GM12891 (cell line): ENCODE measurements at places on chromosomes 6 and 20.

DNA sequence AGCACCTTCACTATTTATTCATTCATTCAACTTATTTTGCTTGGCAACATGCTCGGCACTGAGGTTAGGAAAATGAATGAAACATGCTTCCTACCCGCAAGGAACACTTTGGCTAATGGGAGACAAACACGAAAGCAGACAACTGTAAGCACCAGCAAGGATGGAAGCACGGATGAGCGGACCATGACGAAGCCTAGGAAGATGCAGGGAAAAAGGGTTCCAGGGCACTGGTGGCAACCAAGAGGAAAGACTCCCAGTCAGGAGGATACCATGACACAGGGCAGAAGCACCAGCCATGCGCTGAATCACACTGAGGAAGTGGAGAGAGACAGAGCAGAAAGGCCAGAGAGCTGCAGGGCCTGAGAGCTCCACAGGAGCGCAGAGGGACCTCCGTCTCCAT, 9.8 kb downstream of the PDE10A start:
- no peak for DNase-seq

- no peak for DNase-seq
These were observed 274.1 kb upstream of the CITED2 start for GRCh38 chr6:139648430-139649000.

DNA sequence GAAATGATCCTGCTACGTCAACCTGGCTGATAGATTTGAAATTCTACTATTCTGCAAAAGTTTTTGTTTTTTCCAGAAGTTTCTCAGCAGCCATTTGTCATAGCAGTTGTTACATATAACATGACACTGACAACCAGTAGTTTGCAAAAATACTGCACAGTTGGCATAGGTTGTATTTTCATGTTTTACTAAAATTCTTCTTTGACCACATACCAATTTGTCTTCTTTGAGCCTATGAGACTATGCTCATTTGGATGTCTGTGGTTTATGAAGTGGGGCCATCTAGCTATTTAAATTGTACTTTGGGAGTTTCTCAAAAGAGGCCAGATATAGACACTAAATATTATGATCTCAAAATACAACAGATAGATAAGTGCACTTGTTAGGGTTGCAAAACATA, 104.9 kb upstream of the PREP start:
- no peak for DNase-seq

DNA sequence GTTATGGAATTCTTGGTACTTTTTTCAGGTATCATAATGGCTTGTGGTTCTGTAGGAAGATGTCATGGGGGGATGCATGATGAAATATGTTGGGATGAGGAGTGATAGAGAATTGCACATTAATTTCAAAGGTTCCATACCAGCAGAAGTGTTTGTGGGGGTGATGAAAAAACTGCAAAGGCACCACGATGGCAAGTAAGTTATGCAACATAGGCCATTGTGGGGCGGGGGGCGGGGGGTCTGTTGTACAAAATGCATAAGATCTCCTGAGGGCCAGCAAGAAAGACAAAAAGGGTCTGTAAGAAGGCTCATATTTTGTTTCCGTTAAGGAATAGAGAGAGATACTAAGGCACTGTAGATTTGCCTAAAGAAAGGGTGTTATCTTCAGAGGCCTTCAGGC, 26.2 kb downstream of the PLEKHG1 start:
- DNase-seq, result no peak

DNA sequence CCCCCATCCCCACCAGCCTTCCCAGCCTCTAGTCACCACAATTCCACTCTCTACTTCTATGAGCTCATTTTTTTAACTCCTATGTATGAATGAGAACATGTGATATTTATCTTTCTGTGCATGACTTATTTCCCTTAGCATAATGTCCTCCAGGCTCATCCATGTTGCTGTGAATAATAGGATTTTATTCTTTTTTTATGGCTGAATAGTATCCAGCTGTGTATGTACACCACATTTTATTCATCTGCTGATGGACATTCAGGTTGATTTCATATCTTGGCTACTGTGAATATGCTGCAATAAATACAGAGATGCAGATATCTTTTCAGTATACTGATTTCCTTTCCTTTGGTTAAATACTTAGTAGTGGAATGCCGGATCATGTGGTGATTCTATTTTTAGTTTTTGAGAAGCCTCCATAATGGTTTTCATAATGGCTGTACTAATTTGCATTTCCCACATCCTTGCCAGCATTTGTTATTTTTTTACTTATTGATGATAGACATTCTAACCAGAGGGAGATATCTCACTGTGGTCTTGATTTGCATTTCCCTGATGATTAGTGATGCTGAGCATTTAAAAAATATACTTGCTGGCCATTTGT, 194.9 kb downstream of the PACRG start:
- DNase-seq, result no peak

GRCh38 chr20:4725263-4725550, 3.5 kb downstream of the PRND start:
- DNase-seq, result no peak

DNA sequence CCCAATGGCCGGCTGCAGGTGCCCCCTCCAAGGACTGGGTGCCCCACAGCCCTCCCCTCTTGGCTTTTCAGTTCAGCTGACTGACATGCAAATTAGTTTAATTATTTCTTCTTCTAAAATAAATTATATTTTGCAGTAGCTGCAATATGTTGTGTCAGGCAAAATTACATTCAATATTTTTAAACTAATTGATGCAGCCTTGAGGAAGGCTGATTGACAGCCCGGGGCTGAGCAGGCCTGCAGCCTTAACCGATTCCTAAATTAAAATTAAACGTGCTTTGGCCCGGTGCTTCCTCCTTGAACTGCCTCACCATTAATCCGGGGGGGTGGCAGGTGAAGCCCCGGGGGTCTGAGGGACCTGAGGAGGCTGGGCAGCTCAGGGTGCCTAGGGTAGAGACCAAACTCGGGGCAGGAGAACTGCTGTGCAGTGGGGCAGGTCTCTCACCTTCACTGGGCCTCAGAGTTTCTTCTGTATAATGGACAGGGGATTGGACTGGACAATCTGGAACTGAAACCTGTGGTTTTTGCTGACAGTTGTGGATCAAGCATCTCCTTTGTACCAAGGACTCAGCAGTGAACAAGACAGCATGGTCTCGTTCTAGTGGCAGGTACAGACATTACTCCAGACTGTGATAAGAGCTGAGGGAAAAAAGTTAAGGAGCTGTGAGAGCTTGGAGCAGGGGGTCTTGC, 72.5 kb downstream of the CD40 start:
- no peak for DNase-seq

- no peak for DNase-seq
These were observed 10.8 kb upstream of the LATS1 start for GRCh38 chr6:149728499-149729234.

DNA sequence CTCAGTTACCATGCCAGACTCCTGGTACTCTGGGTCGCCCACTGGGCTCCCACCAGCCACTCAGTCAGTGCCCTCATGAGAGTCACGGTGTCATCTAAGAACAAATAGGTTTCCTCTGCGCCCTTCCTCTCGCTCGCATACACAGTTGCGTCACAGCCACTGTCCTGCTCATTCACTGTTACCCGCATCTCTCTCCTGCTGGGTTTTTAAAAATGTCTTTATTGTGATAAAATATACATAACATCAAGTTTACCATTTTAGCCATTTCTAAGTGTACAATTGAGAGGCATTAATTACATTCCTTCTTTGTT, 4.0 kb downstream of the TEAD3 start:
- DNase-seq, result no peak

- DNase-seq, result peak; percentile 14
These were observed 85.3 kb upstream of the SCP2D1 start for GRCh38 chr20:18728165-18728869.

GRCh38 chr6:128403618-128404444, 116.6 kb downstream of the PTPRK start:
- DNase-seq, result no peak

- no peak for DNase-seq
These were observed 96.0 kb downstream of the CARMIL1 start for GRCh38 chr6:25375125-25375524.

GRCh38 chr6:41846666-41847237, 48.4 kb downstream of the USP49 start:
- peak; percentile 20 for DNase-seq

GRCh38 chr6:82506526-82506925, 142.9 kb downstream of the TPBG start:
- DNase-seq, result no peak

DNA sequence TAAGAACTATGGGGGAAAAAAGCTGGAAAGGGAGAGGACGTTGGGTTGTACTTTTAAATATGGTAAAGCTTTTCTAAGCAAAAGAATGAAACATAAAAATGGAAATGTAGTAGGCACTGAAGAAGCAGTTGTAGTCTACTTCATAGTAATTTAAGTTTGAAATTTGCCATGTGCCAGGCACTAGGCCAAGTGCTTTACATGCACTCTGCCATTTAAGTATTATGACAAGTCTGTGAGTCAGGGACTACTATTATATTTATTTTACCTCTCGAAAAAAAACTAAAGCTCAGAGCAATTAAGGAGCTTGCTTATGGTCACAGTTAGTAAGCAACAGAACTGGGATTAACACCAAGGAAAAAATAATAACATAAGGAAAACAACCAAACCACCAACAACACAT, 257.8 kb downstream of the GMDS start:
- no peak for DNase-seq

GRCh38 chr6:39188098-39188450, 41.2 kb downstream of the KCNK5 start:
- no peak for DNase-seq

- peak; percentile 19 for DNase-seq
These were observed 77.7 kb upstream of the OLIG3 start for GRCh38 chr6:137571854-137572253.

- no peak for DNase-seq
These were observed 1.6 kb upstream of the CD93 start for GRCh38 chr20:23087587-23088251.

DNA sequence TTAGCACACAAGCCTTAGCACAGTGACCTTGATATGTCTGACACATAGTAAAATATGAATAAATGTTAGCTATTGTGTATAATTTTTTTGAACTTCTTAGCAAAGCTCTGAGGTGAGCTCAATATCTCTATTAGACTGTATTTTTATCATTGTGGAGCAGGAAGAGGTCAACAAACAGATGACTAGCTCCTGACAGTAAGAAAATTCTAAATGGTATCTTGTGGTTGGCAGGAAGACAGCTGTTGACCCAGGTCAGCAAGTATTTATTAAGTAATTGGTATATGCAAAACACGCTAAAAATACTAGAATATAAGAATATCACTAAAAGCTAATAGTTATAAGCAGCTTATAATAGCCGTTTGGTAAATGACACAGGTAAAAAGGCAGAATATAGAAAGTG, 77.5 kb upstream of the MARCKS start:
- no peak for DNase-seq

DNA sequence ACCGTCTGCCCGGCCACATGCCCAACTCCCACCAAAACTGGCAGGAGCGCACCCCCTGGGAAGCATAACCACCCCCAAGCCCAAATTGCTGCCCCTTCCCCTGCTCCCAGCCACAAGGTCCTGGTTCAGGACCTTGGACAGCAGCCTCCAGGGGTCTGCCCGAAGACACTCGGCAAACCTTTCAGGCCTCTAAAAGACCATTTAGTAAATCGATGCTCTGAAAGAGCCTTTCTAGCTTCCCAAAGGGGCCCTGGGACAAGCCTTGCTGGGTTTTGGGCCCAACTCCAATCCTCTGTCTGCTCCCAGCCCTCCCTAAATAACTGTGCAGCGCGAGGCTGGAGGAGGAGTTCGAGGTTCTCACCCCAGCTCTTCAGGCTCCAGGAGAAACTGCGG, 30.5 kb downstream of the GRM4 start:
- peak; percentile 55 for DNase-seq

GRCh38 chr6:30743099-30744053, 889 bp upstream of the FLOT1 start:
- DNase-seq, result no peak

GRCh38 chr20:16158976-16159286, 414.3 kb downstream of the KIF16B start:
- DNase-seq, result no peak

DNA sequence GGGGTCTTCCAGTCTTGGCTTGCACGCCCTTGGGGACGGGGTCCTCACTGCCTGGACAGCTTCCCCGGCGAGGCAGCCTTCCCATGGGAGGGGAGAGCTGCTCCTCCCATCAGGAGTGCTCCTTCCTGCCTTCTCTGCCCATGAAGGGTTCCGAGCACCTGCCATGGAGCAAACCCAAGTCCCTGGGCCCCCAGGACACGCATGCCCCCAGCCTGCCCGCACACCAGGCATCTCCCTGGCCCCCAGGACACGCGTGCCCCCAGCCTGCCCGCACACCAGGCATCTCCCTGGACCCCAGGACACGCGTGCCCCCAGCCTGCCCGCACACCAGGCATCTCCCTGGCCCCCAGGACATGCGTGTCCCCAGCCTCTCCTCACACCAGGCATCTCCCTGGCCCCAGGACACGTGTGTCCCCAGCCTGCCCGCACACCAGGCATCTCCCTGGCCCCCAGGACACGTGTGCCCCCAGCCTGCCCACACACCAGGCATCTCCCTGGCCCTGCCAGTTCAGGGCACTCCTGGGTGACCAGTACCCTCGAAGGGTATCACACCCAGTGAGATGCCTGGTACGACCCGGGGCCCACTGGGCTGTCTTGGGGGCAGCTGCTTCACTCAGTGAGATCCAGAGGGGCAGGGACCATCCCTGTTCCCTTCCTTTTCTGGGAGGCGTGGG, 21.7 kb downstream of the COL20A1 start:
- no peak for DNase-seq

DNA sequence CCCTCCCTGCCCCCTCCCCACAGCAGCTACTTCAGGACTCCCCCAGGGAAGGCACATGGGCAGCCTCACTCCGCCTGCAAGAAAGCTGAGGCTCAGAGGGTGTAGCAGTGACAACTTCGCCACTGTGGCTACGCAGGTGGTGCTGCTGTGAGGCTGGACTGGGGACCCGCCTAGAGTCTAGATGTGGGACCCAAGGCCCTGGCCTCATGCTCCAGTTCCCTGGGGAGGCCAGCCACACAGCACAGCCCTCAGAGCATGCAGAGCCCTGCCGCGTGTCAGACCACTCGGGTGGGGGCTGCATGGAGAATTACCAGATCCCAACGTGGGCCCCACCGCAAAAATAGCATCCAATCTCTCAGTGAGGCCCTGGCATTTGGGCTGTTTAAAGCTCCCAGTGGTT, 30.8 kb upstream of the VSTM2L start:
- DNase-seq, result no peak

GRCh38 chr6:138393871-138394783, 9.9 kb upstream of the HEBP2 start:
- no peak for DNase-seq

- no peak for DNase-seq
These were observed 638 bp downstream of the MDN1 start for GRCh38 chr6:89818977-89819335.

DNA sequence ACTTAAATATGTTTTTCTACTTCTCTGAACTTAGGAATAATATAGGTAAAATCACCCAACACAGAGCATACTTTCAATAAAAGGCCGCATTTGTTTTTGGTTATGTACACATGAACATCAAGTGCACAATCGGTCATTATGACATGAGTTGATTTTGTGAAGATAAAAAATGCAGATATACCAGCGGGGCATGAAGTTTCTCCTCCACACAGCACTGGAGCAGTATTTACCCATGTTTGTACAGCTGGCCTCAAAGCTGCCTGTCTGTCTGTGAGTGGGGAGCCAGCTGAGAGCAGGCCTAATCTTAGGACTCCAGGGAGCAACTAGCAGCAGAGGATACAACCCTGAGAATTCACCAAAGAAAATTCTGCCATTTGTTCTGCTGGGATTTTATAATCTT, 206.5 kb downstream of the TPBG start:
- DNase-seq, result no peak
